ENCODE measurements at places on chromosomes 11 and 22. TPM values are rescaled to one million over a fixed set of nuclear protein-coding genes. Genes with fewer than 3 reads are reported as not detected.

- no peak for DNase-seq
Observed at GRCh38 chr11:76765863-76766350, 17.2 kb upstream of the TSKU start.

DNA sequence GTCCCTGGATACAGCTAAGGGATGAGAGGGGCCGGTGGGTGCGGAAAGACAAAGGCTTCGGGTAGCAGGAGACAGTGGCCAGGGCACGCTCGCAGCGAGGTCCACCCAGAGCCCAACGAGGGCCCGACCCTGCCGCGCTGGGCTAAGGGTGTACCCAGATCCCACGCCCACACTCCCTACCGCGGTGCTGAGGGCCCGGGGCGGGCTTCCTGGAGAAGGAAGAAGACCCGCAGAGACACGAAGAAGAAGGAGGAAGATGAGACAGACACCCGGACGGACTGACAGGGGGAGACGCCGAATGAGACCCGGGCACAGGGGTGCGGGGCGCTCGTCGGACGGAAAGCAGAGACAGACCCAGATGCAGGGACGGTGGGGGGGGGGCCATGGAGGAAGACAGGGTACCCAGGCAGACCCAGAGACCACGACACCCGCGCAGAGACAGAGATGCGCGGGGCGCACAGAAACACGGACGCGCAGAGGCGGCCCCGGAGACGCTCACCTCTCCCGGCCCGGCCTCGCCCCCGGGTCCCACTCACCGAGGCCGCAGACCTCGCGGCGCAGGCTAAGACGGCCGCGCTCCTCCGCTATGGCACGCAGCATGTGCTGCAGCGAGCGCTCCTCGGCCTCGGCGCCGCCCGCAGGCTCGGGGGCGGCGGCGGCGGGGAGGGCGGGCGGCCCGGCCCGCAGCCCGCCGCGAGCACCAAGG is 437 bp downstream of the KIAA0930 start:
- DNase-seq: peak; percentile 30

- no peak for DNase-seq
Observed at GRCh38 chr11:109221190-109221589, 200.8 kb upstream of the C11orf87 start.

DNA sequence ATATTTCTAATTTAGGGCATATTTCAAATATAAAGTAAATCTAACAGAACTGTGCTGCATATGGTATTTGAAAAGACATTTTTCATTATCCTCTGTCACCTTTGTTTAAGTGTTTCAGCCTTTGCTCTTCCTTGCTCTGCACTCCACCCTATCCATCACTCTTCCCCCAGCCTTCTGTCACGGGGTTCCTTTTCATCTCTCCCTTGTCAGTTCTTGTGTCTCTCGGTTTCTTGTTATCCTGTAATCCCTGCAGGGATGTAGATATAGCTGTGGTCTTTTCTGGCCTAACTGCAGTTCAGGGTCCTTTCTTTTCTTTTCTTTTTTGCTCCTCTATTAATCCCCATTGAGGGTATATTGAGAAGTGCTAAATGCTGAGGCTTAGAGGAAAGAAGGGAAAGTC is 261.9 kb downstream of the DCDC1 start:
- no peak for DNase-seq

GRCh38 chr11:106092446-106092845 is 15.0 kb downstream of the AASDHPPT start:
- DNase-seq: no peak

- DNase-seq: no peak
Observed at GRCh38 chr11:119616586-119617339, 112.2 kb downstream of the NECTIN1 start.

- no peak for DNase-seq
Observed at GRCh38 chr11:78804991-78805390, 230.3 kb upstream of the NARS2 start.

DNA sequence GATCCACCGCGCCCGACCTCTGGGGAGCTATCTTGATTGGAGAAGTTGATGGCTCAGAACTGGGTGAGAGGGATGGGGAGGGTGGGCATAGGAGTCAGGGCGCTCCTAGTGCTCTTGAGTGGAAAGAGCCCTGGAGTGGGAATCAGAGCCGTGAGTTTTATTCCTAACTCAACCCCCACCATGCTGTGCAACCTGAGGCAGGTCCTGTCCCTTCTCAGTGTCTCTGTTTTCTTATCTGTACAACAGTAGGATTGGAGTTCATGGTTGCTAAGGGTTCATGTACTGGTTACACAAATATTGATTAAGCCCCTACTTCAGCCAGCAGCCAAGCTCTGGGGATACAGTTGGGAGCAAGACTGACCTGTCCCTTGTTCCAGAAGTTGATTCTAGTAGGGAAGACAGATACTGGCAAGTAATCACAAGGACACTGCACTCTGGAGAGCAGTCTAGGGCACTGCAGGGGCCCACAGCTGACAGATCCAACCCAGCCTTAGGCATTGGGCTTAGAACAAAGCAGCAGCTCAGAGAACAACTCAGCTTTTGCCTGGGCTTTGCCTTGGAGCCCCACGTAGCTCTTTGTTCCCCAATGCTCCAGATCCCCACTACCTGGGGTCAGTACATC is 12.4 kb upstream of the DAGLA start:
- no peak for DNase-seq

- DNase-seq: no peak
Observed at GRCh38 chr11:66479394-66480116, 679 bp upstream of the DPP3 start.

- no peak for DNase-seq
Observed at GRCh38 chr11:132496341-132496740, 1036.0 kb downstream of the OPCML start.

- DNase-seq: no peak
Observed at GRCh38 chr22:43050995-43051394, 36.0 kb upstream of the PACSIN2 start.

DNA sequence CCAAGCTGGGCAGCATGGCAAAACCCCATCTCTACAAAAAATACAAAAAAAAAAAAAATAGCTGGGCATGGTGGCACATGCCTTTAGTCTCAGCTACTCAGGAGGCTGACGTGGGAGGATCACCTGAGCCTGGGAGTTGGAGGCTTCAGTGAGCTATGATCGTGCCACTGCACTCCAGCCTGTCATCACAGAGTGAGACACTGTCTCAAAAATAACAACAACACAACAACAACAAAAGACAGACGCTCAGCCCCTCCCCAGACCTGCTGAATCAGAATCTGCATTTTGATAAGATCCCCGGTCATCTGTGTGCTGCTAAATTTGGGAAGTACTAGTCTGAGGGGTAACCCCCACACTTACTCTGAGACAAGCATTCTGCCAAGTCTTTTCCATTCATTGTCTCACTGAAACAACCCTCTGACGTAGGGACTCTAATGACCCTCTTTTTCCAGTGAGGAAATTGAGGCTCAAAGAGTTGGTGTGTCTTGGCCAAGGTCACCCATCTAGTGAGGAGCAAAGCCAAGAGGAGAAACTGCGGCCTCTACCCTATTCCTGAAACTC is 7.5 kb downstream of the NEFH start:
- no peak for DNase-seq

GRCh38 chr11:96827164-96827563 is 437.4 kb downstream of the JRKL start:
- no peak for DNase-seq

DNA sequence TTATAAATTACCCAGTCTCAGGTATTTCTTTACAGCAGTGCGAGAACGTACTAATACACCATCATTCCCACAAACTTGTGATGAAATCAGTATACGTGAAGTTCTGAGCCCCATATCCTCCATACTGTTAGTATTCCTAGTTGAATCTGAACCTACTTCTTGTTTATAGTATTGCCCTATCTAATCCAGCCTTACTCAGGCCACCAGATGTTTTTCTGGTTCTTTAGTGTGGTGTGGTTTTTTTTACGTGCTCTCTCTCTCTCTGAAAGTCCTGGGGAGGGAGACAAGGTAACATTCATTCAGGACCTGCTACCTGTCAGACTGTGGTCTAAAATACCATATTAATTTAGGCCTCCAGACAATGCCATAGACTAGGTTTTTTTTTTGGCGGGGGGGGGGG is 47.6 kb upstream of the TEAD1 start:
- DNase-seq: no peak

The SHANK3 gene
- 24.8 TPM for total RNA-seq

The PPARA gene
- 12.7 TPM for total RNA-seq

The MUC6 gene
- under 0.01 TPM for total RNA-seq

The IGF2 gene
- total RNA-seq: under 0.01 TPM

The TMEM86A gene
- 6.2 TPM for total RNA-seq

The CD3E gene
- 0.54 TPM for total RNA-seq
